Germinal center (tissue), 1 donor: ENCODE measurements at places on chromosomes 5 and 9.

- no peak for DNase-seq
Measured at GRCh38 chr9:23581931-23582330, 244.1 kb downstream of the ELAVL2 start.

DNA sequence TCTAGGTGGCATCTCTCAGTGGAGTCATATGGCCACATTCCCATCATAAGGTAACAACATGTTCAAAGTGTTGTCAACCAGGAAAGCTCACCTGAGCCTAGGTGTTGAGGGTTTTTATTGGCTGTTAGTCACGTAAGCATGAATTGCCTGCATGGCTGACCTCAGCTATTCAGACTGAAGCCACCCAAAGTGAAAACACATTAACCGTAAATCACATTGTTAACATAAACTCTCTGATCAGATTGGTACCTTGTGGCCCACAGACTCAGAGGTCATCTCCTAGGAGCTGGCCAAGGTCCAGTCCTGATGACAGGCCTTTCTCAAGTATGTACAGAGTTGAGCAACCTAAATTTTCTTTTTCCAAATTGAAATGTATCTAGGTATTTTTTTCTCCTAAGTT is 26.7 kb downstream of the SRFBP1 start:
- no peak for DNase-seq

GRCh38 chr5:17180864-17181723 is 36.3 kb upstream of the BASP1 start:
- DNase-seq = no peak

DNA sequence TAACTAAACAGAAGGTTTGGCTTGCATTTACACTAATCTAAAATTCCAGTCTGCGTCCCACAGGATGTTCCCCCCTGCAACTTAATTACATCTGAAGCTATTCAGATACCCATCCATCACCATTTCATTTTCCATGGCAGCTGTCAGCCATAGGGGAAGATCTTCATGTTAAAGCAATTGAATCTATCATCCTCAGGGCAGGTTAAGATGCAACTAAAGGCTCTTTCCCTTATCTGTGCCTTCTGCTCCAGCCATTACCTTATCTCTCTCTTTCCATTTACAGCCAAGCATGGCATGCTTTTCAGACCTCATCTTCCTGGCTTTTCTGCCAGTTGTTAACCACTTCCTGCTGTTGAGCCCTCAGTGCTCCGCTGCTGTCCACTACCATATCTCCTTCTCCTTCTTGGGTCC is 15.8 kb upstream of the HACD4 start:
- DNase-seq = no peak

GRCh38 chr5:53987101-53987500 is 323.3 kb downstream of the ARL15 start:
- DNase-seq = no peak

DNA sequence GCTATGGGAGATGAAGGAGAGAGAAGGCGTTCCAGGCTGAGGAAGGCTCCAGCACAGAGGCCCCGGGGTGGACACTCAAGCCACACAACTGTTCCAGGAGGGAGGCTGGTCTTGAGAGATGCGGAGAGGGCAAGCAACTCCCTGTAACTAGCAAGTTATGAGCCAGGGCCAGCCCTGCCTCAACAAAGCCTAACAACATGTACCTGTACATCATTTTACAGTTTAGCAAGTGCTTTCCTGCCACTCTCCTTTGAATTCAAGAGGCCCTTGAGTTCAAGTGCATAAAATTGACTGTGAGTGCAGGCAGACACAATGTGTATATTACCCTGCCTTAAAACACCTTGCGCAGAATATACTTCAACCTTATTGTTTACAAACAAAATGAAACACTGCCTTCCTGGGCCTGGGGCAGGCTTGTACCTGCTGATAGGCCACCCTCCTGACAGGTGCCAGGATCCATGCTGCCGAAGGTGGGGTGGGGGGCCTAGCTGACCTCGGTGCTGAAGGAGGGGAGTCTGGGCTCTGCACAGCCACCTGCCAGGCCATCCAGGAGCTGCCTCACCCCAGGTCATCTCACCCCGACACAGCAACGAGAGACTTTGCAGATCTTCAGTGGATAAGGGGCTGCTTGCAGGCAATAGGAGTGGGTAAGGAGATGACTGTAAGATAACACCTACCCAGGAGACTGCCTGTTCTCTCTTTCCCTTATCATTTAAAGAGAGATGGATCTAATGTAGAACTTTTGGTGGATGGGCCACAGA is 80.0 kb downstream of the PPARGC1B start:
- DNase-seq = no peak

GRCh38 chr9:106707738-106708474 is 155.1 kb upstream of the ZNF462 start:
- DNase-seq = no peak
